ENCODE measurements at places on chromosomes 5 and 9.
A peak's percentile ranks its signal among the peaks of the same experiment; 100 is the strongest.

GRCh38 chr9:121784731-121785411 lies 133.4 kb downstream of the DAB2IP start:
- DNase-seq, result peak; percentile 22

DNA sequence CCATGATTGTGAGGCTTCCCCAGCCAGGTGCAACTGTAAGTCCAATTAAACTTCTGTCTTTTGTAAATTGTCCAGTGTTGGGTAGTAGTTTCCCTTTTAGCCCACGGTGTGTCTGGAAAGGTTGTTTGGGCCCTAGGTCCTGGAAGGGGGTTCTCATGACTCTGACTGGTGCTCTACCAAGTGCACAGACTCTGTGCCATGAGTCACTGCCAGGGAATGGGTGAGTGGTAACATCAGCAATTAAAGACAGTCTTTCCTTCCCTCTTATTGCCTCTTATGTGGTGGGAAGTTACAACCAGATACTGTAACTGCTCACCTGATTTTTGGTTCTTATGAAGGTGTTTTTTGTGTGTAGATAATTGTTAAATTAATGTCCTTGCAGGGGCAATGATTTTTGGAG lies 141.2 kb downstream of the PRDM9 start:
- no peak for DNase-seq

- no peak for DNase-seq
Observed at GRCh38 chr9:23707249-23707648, 118.8 kb downstream of the ELAVL2 start.

GRCh38 chr5:64836190-64836755 lies 67.5 kb downstream of the CWC27 start:
- DNase-seq, result no peak

DNA sequence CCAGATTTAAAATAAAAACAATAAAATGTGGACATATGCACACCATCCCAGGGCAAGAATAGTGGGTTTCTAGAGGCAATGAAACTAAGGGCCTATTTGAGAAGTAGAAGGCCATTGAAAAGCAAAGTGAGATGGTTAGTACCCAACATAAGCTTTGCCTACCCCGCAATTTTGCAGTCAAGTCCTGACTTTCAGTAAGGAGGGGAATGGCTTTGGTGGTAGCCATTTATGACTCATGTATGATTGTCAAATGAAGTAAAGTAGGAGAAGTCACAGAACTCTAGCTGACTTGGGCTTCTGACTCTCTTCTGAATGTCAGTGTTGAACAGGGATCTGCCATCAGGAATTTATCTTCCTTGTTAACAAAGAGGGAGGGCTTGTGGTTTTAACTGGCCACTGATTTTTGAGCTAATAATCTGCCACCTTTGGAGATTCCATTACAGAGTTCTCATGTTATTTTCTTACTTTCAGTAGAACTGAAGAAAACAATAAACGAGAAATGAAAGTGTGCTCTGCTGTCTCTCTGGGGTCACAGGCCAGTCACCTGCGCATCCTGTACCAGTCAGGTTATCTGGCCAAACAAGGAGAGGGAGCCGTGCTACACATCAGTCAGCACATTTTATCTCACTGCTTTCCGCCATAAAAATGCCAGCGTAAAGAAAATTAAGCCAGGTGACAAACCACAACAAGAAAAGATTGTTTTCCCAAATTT lies 14.3 kb upstream of the SNCAIP start:
- no peak for DNase-seq

DNA sequence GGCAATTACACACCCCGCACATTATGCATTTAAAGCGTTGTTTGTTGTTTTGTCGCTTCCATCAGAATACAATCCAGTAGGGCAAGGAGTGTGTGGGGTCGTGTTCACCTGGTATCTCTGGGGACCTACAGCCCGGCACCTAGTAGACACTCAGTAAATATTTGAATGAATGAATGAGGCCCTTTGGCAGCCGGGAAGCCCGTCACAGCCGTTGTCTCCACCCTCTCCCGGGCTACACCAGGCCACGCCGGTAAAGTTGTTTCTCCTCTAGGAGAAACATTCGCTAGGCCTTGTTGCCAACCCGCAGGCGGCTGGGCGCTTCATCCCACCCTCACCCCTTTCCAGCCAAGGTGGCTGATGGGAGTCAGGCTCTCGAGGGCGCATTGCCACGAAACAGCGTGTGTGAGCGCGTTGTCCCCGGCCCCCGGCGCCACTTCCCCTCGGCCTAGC lies 876 bp upstream of the JAK2 start:
- DNase-seq, result no peak

DNA sequence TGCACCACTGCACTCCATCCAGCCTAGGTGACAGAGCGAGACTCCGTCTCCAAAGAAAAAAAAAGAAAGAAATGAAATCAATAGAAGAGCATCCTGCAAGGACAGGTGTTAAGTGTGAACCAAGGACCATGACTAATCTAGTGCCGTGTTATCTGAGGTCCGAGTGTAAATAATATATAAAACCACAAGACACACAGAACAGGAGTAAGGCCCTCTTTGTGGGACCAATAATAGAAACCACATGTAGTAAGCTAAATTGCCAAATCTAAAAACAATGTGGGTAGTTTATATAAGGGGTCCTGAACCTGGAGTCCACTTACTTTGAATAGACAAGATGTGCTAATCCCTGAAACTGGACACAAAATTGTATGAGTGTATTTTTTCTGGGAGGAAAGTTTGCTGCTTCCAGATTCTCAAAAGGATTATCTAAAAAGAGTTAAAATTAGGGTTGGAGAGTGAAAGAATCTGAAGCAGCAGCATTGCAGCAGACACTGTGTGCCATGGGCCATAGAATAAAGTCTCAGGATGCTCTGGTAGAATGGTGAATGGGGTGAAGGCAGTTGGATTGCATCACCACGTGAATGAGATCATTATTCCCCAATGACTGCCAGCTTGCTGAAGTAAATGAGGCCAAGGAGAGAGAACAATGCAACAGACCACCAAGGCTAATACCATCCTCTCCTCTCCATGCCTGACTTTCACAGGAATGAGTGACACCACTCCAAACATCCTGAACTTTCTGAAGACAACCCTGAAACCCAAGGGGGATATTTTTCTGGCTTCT lies 222.7 kb downstream of the DCP2 start:
- peak; percentile 83 for DNase-seq

DNA sequence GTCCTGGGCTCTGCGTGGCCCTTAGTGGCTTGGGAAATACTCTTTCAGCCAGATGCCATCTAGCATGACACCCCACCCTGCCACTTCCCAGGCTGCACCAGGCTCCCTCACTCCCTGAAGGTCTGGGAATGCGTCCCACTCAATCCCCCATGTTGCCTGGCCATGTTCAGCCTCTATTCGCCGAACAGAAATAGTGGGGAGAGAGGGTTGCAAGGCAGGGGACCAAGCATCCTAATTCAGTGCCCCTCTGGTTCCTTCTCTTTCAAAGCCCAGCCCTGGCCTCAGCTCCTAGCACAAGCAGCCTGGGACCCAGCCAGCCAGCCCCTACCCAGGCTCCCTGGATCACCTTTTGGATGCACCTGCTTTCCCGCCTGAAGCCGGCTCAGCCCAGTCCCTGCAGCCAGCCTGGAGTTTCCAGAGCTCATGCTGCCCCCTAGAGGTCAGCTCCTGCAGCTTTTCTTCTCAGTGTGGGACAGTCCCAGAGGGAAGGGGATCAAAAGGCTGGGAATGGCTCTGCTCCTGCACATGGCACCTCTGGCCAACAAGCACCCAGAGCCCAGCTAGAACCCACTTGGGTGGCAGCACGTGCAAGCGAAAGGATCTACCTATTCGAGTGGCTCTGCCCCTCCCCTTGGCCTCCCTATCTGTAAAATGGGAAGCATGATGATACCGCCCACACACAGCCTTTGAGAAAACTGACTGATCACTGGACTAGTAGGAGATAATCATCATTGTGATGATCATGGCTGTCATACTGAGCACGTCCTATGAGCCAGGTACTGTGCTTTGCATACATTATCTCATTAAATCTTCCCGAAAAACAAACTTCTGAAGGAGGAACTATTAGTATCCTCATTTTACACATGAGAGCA lies 48.7 kb upstream of the C5orf58 start:
- peak; percentile 60 for DNase-seq

GRCh38 chr5:36889264-36889663 lies 12.7 kb downstream of the NIPBL start:
- DNase-seq, result no peak

DNA sequence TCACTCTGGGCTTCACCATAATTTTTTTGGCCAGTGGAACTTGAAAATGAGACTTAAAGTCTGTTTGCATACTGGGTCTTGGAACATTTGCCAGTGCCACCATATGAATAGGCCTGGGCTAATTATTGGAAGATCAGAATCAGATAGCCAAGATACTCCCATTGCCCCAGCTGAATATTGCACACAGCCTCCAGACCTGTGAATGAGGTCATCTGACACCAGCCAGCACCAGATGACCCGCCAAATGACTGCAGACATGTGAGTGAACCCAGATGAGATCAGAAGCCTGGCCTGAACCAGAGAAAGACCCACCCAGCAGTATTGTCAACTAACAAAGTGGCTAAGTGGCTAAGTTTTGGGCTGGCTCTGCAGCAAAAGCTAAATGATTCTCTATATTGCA lies 220.5 kb upstream of the MPDZ start:
- no peak for DNase-seq

DNA sequence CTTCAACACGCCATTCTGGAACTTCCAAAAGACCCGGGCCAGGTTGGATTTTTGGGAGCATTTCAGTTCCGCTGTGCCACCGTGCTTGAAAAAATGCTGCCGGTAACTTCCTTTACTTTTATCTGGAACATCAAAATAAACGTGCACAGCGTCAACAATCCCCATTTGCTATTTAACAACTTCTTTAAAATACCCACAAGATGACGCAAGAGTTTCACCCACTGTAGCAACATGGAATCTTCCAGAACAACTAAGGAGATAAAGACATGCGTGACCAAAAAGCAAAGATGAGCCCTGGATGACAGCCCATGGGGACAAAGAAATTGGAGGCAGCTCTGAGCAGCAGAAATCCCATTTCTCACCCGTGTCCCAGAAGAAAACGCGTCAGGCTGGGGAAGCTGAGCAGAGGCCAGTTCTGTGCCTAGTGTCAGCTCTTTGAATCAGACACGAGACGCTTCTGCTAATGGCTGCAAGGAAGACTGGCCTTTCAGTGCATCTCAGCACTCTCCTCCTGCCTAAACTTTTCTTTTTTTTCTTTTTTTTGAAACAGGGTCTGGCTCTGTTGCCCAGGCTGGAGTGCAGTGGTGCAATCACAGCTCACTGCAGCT lies 61.3 kb downstream of the SECISBP2 start:
- peak; percentile 67 for DNase-seq

GRCh38 chr9:21121079-21121478 lies 20.6 kb downstream of the IFNW1 start:
- DNase-seq, result no peak

GRCh38 chr5:142618130-142618523 lies 67.8 kb downstream of the FGF1 start:
- DNase-seq, result peak; percentile 22

Data from NB4 (cell line).